ENCODE measurements at places on chromosomes 4 and X.

DNA sequence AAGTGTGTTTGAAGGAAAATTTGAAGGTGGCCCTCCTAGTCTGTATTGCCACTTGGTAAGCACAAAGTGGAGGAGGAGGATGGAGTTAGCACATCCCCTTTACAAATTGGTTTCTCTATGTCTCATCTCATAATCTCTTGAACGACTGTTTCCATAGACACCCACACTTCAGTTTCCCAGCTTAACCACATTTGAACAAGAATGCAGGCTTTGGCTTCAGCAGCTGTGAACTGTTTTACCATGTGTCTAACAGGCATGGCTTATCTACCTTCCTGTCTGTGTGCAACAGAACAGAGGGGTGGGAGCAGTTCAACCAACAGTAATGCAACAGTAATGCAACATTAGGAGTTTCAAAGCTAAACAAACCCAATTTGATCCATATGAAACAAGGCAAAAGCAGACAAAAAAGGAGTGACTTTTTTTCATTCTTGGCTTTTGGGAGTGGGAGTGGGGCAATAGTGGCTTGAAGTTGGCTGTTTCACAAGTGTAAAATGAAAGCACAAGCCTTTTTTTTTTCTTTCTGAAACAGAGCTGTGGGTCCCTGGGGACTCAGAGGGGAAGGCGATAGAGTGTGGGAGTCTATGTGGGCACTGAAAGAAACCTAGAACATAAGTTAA, 108.0 kb downstream of the ITM2A start:
- DNase-seq: peak; percentile 6

DNA sequence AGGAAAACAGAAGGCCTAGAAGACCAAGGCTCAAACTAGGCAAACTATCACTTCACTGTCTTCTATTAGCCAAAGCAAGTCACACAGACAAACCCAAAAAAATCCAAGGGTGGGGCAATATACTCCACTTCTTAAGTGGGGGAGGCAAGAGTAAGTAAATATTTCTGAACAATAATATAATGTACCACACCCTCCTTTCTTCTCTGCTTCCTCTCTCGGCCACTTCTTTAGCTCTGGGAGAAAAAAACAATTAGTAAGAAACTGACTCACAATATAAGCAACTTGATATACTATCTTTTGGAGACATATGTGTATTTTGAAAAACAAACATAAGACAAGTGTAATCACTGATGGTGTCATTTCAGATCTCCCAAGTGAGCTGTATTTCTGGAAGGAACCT, 14.8 kb downstream of the DCAF8L1 start:
- no peak for DNase-seq

DNA sequence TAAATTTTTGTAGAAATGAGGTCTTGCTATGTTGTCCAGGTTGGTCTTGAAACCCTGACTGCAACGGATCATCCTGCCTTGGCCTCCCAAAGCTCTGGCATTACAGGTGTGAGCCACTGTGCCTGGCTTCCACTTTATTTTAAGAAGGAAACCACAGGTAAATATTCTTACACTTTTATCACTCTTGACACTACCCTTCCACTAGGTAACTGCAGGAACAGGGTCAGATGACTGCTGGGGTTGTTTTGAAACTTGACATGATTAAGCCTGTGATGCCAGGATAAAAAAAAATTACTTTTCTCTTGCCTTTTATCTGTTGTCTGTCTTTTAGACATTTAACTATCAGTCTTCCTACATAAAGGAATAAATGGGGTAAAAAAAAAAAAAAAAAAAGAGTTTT, 43.5 kb downstream of the COQ2 start:
- DNase-seq: no peak

- DNase-seq: no peak
Measured at GRCh38 chrX:153626025-153626633, 20.9 kb upstream of the DUSP9 start.

- DNase-seq: no peak
Measured at GRCh38 chrX:130304587-130305368, 34.9 kb upstream of the SLC25A14 start.

GRCh38 chr4:121195649-121196048, 31.5 kb upstream of the TNIP3 start:
- DNase-seq: no peak

DNA sequence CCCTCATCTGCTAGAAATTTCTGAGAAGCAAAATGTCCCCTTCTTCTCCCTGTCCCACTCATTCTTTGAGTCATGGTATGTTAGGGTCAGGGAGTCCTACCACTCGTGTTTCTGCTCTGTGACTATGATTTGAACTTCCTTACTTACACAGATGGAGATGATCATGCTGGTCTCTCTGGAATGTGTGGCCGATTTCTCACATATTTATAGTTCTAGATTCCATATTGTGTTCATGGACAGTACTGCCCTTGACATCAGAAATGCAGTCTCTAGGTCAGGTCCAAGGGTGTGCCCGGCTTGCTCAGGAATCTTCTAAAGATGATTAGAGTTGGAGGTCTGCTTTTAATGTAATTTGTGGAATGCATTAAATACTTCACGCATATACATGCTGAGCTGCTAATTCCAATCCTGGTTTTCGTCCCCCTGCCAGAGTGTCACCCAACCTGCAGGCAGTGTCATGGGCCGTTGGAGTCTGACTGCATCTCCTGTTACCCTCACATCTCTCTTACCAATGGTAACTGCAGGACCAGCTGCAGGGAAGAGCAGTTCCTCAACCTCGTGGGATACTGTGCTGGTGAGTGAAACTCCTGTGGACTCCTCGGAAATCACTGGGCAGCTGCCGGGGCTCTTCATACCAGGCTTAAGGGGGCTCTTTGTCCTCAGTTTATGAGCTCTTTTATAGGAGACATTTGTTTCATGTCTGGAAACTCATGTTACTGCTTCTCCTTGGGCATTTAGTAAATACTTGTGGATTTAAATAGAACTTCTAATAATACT, 214.1 kb upstream of the ANXA3 start:
- DNase-seq: no peak

GRCh38 chrX:105870445-105870844, 48.1 kb downstream of the NRK start:
- DNase-seq: no peak

DNA sequence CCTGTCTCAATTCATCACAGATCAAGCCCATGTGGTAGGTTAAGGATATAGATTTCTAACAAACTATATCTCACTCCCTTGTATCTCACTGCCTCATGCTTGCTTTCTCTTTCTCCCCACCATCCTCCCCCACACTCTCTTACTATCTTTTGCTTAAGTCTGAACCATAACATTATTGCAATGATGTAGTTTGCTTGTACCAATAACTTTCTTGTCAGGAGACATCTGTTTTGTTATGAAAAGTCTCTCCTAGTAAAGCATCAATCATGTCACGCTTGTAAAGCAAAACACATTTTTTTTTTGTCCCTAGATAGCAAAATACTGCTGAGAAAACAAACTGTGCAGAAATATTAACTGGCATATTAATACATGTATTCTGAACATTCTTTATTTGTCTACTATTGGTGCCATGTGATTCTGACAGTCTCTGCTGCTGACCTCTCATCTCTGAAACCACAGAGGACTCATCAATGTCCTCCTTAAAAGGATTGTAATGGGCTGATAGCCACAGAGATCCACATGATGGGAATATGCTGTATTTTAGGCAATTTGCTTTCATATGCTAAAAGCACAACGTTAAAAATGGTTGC, 217.5 kb downstream of the VEGFC start:
- DNase-seq: no peak

DNA sequence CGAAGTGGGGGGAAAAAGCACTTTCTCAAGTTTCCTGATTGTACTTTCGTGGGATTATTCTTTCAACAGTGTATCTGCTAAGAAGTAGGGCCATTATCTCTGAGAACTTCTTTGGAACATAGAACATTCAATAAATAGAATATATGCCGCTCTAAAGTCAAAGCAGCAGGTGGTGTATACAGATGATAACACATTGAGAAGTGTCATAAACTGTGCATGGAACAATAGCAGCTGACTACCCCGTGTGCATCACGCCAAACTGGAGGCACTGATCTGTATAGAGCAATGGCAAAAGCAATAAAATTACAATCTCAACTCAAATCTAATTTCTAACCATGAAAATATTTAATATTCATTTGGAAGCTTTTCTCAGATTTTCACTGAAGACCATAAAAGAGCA, 175.3 kb downstream of the DCTD start:
- no peak for DNase-seq

- DNase-seq: no peak
Measured at GRCh38 chr4:7392438-7393421, 42.0 kb downstream of the PSAPL1 start.

DNA sequence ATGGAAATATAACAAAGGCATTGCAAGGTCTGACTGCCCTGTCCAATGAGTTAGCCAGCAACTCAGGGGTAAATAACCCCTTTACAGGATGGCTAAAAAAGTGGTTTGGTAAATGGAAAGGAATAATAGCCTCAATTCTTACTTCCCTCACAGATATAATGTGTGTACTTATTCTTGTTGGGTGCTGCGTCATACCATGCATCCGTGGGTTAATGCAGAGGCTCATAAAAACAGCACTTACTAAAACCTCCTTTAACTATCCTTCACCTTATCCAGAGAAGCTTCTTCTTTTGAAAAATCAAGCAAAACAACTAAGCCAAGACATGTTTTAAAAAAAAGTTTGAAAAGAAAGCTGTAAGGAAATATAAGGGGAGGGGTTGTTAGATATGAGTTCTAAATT, 301.0 kb downstream of the PAPSS1 start:
- no peak for DNase-seq

GRCh38 chrX:10221651-10222050, 64.9 kb downstream of the CLCN4 start:
- DNase-seq: no peak

- DNase-seq: no peak
Measured at GRCh38 chrX:124257924-124258702, 74.3 kb upstream of the TEX13D start.

DNA sequence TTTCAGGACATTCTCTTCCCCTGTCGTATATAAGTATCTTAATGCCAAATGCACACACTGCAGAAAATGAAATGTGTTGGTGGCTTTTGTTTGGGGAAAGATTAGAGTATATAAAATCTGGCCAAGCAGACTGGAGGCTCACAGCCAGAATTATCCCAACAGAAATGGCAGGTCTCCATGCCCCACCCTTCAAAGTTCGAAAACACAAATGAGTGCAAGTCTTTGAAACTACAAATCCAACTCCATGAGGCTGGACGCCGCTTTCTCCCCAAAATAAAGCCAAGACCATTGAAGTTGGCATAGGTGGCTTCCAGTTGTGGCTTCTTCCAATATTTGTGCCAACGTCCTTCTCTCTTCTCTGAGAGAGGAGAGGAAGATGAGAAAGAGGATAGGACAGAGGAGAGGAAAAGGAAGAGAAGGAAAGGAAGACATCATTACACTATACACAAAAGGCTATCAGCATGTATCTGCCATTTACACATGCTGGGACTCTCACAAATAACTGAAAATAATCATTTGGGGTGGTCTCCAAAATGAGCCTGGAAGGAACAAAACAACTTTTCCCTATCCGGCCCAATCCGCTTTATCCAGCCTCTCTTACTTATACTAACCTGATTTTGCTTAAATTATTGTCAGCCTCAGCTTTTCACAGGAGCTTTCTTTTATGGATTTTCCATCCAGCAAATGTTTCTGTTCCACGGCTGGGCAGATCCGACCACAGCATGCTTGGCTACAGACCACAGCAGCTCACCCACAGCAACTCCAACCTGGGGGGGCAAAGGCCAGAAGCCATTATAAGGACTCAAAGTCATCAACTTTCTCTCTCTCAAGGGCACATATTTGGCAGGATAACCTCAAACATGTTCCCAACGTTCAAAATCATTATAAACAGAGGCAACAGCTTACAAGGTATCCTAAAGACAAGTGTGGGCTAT, 71.7 kb downstream of the APBB2 start:
- DNase-seq: no peak

DNA sequence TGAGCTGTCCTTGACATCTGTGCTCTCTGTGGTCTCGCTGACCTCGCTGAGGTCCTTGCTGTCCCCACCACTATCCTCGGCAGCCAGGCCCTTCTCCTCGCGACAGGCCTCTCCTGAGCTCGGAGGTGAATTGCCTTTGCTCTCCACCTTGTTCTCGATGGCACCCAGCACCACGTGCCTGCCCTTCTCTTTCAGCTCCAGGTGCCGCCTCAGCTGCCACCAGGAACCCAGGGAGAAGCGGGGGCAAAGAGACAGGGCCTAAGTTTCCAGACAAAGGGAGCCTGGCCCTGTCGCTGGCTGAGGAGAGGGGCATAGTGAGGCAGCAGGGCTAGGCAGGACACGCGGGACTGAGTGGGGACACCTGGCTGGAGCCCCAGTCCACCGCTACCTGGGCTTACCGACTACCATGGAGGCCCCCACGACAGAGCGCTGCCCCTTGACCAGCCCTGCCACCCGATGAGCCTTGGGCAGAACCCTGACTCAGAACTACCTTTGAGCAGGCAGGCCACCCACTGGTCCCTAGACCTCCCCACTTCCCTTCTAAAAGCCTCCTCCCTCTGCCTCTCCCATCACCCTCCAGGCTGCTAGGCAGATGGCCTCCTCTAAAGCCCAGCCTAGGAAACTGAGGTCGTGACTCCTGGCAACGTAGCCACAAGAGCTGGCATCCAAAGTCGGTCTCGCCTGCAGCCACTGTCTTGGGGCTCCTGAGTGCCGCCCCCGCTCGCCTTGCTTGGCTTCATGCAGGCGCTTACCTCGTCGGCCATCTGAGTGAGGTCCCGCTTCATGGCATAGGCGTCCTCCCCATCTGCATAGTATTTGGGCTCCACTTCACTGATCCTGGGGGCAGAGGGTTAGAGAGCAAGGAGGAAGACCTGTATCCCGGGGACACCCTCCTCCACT, 4.2 kb upstream of the ARHGAP4 start:
- no peak for DNase-seq

- DNase-seq: no peak
Measured at GRCh38 chr4:36081185-36081584, 163.1 kb downstream of the ARAP2 start.

GRCh38 chr4:80161413-80162058, 35.8 kb upstream of the PRDM8 start:
- DNase-seq: no peak

GRCh38 chrX:129556806-129557315, 16.8 kb downstream of the OCRL start:
- no peak for DNase-seq

GRCh38 chr4:58111818-58112217, 1001.6 kb upstream of the IGFBP7 start:
- no peak for DNase-seq

- DNase-seq: no peak
Measured at GRCh38 chr4:85703096-85703495, 228.1 kb downstream of the ARHGAP24 start.

GRCh38 chr4:87229979-87230378, 9.6 kb upstream of the KLHL8 start:
- no peak for DNase-seq

- DNase-seq: no peak
Measured at GRCh38 chr4:6319530-6320150, 50.0 kb downstream of the WFS1 start.

GRCh38 chr4:7207628-7208231, 15.4 kb downstream of the SORCS2 start:
- DNase-seq: no peak

GRCh38 chrX:49183701-49184281, 2.4 kb downstream of the PRICKLE3 start:
- no peak for DNase-seq

DNA sequence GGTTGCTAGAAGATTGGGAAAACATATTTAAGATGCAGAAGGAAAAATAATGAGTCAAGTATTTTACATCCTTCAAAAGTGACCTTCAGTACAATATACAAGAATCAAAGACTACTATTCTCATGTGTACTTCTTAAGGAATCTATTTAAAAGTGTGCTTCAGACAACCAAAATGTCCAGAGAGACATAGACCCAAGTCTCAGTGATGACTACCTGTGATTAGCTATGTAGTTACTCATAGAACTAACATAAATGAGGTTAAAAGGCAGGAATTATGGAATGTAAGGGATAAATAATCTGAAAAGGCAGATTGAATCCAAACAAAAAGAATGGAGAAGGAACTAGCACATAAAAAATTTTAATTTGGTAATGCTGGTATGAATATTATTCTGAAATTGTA, 634.7 kb upstream of the FAM241A start:
- DNase-seq: no peak

Data from activated effector memory CD4-positive, alpha-beta T cell treated with Interleukin-2 at 50 U/mL for 16 hours (primary cell).